ENCODE measurements at places on chromosomes 4 and X.

DNA sequence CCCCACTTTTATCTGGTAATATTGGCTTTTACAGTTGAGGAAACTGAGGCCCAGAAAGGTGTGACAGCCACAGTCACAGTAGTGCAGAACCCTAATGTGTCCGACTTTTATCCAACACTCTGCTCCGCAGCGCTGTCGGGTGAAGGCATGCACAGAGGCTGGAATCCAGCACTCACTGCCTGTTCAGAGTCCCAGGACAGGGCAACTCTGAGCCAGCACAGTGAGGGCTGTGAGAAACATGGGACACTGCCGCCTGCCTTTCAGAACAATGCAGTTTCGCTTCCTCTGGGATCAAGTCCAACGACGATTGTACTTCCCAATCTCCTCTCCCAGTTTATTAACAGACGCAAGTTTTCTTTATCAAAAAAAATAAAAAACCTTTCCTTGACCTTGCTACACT lies 41.9 kb upstream of the PDGFRA start:
- DNase-seq = no peak

DNA sequence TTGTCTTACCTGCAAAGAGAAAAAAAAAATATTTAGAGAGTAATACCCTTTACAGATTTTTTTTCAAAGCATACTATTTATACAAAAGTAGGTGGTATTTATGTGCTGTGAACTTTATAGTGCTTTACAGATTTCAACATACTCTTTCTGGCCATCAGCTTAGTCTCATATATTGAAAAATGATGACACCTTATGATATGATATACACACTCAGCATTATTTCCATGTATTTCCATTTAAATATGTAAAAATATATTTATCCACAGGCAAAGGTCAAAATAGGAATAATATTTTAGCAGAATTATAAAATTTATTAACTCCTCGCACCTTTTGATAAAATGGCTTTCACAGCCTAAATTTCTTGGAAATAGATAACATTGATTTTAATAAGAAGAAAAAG lies 815.8 kb upstream of the EPHA5 start:
- DNase-seq = no peak

GRCh38 chrX:119604766-119605463 lies 1.3 kb downstream of the NKRF start:
- DNase-seq = no peak

DNA sequence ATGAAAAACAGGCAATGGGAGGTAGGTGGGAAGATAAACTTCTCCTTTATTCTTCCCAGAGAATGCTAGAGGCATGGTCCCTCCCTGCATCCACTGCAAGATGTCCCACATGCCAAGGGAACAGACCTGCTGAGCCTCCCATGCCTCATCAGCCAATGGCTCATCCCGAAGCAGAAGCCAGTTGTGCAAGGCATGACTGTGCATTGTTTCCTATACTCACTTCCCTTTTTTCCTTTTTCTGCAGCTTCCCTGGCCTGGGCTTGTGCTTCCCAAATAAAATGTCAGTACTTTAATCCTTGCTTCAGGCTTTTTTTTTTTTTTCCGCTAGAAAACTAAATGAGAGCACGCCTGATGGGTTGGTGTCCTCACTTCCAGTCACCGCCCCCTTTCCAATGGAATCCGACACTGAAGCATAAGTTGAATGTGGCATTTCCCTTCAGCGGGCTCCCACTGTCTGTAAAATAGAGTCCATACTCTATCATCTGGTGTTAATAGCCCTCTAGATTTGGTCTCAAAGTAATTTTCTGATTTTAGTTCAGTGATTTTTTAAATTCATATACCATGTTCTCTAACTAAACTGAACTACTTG lies 239.0 kb upstream of the JADE1 start:
- no peak for DNase-seq

DNA sequence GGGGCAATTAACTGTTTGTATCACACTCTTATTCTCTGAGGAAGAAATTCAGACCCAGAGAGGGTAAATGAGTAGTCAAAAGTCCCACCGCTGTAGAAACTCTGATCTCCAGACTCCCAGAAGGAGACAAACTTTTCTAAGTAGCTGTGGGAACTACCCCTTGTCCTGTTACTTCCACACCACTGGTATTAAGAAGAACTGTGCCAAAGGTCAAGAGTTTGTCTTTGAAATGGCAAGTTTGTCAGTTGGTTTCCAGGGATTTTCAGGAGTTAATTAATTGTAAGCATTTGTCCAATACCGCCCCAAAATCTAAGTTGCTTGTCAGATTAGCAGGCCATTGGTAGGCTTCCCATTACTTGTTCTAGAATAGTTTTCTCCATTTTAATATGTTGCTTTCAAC lies 85.7 kb downstream of the GC start:
- no peak for DNase-seq

DNA sequence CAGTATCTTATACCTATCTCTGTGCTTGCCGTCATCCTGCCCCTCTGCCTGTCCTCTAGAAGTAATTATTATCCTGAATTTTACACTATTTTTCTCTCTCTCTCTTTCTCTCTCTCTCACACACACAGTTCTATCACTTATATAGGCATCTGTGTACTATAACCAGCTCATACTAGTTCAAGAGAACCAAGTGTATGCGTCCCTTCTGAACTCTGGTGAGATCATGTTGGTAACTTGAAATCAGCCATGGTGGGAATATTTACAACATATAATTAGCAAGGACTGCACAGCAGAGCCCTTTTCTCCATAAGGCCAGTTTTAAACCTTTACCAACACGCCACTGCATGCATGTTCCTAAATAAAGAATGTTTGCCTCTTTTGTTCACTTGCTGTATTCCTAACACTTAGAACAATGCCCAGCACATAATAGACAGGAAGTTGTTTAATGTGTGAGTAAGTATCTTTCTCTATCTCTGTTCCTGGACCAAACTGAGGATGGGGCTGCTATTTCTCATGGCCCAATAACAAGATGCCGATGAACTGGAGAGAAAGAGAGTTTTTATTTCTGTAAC lies 51.1 kb upstream of the IL21 start:
- DNase-seq = no peak

GRCh38 chrX:41563876-41564275 lies 116.7 kb downstream of the NYX start:
- no peak for DNase-seq

DNA sequence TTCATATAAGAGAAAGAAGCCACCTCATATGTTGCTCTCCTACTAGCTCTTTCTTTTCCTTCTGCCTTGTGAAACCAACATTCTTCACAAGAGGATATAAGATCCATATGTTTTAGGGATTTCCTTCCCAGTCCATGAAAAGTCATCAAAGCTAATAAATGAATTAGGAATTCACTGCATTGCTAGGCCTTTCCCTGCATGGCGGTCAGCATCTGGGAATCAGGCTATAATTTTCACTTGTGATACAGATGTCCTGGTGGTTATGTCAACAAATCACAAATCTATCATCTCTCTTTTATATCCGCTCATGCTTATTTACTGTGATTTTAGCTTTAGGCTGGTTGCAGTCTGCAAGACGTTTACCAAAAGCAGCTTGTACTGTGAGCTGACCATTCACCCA lies 510.0 kb downstream of the NLGN4X start:
- no peak for DNase-seq

GRCh38 chr4:121096191-121096590 lies 23.9 kb upstream of the NDNF start:
- no peak for DNase-seq

DNA sequence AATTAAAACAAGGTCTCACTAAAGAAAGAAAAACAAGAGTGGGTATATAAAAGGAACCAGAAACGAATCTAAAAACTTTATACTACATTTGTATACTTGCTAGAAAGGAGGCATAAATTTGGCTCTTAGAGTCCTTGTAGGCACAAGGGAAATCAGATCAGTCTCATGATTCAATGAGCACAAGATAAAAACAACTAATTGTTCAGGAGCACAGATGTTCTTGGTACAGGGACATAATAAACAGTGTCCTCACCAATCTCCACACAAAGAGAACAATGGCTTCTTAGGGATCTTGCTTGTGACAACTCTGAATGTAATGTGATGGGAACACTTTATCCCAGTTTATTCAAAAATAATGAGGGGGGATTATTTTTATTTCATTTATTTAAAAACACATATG lies 28.3 kb downstream of the TMEM144 start:
- DNase-seq = no peak

DNA sequence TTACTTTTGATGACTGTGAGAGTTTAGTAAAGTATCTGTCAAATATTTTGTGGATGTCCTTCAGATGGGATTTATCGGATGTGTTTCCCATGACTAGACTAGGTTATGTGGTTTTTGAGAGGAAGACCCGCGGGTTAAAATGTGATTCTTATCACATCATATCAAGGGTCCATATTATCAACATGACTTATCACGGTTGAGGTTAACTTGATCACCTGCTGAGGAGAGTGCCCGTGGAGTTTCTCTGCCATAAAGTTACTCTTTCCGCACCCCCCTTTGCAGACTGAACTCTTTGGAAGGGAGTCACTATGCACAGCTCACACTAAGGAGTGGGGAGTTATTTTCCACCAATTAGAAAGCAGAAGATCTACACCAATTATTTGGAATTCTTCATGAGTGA lies 38.7 kb downstream of the GLRB start:
- DNase-seq = no peak

Measured in NCI-H1417 treated with DMSO at 0.1 percent for 48 hours (cell line).